ENCODE measurements at places on chromosomes 16 and 17.

DNA sequence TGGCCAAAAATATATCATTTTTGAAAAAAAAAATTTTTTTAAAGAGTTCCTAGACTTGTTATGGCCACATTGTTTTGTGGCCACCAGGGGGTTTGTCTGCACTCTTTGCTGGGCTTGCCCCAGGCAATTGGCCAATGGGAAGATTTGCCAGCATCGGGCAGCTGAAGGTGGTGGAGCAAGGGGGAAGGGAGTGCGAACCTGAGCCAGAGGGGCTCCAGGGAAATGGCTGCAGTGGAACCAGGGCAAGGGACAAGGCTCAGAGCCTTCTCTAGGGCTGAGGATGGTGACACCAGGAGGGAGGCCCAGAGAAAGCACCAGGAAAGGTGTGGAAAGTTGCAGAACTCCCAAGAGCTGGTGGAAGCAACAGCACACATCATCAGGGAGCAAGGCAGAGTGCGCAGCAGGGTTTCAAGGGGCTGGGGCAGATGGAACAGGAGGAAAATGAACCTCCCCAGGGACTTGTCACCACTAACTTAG, 15.5 kb upstream of the CMIP start:
- no peak for DNase-seq

- DNase-seq, result no peak
Observed at GRCh38 chr16:10562361-10562899, 18.0 kb downstream of the EMP2 start.

DNA sequence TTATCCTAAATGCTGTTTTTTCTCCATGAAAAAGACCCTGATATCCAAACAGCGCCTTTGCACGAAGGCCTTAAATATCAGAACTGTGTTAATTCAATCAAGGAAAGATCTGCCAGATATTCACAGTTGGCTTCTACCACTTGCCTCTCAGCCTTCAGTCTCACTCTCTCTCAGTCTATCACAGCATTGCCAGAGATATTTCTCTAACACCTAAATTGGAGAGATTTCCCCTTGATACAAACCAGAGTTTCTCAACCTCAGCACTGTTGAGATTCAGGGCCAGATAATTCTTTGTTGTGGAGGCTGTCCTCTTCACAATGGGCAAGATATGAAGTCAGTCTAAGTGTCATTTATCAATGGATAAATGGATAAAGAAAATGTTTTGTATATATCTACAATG, 454.1 kb upstream of the MAF start:
- no peak for DNase-seq

- no peak for DNase-seq
Observed at GRCh38 chr17:77933777-77934398, 24.6 kb upstream of the TNRC6C start.

DNA sequence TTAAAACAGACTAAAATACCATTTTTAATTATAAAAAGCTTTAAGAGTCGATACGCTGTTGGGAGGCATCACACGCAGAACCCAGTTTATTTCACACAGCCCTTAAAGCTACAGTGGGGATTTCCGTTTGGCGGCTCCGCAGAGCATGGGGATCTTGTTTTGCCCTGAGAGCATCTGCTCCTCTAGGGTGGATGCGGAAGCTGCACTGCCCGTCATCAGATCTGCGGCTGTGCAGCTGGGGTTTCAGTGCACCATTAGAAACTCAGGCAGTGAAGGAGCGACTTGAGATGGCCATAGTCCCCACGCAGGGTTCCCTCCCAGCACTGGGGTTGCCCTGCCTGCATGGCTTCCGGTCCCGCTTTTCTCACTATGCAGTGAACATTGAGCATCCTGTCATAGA, 62.2 kb upstream of the CHMP6 start:
- no peak for DNase-seq

DNA sequence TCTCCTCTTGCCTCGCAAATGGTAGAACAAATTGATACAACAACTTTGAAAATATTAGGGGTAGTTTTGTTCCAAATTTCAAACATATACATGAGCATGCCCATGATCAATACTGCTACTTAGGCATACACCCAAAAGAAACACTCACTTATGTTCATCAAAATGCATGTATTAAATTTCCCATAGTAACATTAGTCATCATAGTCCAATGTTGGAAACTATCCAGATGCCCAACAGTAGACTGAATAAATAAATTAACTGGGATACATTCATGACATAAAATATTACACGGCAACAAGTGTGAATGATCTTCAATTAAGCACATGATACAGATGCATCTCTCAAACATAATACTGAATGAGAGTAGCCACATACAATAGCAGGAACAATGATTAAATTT, 391.6 kb downstream of the CDH11 start:
- no peak for DNase-seq

GRCh38 chr16:17499223-17499902, 28.6 kb upstream of the XYLT1 start:
- no peak for DNase-seq

DNA sequence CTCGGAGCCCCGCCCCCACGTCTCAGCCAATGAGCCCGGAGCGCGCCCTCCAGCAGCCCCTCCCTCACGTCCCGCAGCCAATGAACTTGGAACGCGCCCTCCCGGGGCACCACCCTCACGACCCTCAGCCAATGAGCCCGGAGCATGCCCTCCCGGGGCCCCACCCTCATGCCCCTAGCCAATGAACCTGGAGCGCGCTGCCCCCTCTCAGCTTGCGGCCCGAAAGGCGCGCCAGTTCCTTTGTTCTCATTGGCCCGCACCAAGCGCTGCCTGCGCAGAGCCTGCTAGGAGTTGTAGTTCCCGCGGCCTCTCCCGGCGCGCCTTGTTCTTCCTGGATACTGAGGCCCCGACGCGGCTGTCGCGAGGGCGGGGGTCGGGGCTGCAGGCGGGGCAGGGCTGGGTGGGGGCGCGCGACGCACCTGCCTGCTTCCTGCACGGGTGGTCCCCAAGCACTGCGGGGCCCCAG, at the start of gene LRRC45:
LRRC45 (plus strand) TSS at position 325 of the 466 bp plus-strand sequence. CDS start 339 bp downstream, outside the sequence.
- peak; percentile 100 for DNase-seq

DNA sequence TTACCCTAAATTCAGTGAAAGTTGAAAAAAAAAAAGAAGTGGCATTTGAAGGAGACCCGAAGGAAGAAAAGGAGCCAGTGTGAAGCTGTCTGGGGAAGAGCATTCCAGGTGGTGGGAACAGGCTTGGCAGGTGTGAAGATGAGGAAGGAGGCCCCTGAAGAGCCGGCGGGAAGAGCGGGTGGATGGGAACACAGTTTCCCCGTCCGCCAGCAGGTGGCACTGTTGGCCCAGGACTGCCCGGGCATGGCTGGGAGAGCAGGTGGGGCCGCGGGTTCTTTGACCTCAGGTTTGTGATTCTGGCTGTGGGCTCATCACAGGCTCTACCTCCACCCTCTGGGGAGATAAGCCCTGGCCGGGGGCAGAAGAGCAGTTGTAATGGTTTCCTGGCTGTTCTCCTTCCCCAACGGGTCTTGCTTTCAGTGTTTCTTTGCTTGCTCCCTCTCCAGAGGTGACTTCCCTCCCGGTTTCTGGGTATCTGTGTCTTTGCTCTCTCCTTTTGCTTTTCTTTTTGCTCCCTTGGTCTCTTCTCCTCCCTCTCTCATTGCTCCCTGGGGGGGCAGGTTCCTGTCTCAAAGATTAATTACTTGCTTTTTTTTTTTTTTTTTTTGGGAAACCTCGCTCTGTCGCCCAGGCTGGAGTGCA, 32.3 kb downstream of the RAP1GAP2 start:
- DNase-seq, result peak; percentile 81

GRCh38 chr17:40511136-40511535, 9.7 kb upstream of the TNS4 start:
- DNase-seq, result no peak

- DNase-seq, result no peak
Observed at GRCh38 chr16:11964761-11965551, at the start of gene TNFRSF17. Gene TNFRSF17 (plus strand): TSS chr16:11965210. CDS start chr16:11965325, 115 bp downstream.

- no peak for DNase-seq
Observed at GRCh38 chr17:83086199-83086880, 6.9 kb downstream of the METRNL start.

Data from activated naive CD4-positive, alpha-beta T cell treated with Interleukin-2 at 50 U/mL for 16 hours (primary cell).